Stimulated activated CD4-positive, alpha-beta T cell treated with anti-CD3 and anti-CD28 coated beads, Interleukin-4, amount 100 ng/mL, for 1 hour (primary cell): ENCODE measurements at places on chromosomes 5 and 9.
A peak's percentile ranks its signal among the peaks of the same experiment; 100 is the strongest.

DNA sequence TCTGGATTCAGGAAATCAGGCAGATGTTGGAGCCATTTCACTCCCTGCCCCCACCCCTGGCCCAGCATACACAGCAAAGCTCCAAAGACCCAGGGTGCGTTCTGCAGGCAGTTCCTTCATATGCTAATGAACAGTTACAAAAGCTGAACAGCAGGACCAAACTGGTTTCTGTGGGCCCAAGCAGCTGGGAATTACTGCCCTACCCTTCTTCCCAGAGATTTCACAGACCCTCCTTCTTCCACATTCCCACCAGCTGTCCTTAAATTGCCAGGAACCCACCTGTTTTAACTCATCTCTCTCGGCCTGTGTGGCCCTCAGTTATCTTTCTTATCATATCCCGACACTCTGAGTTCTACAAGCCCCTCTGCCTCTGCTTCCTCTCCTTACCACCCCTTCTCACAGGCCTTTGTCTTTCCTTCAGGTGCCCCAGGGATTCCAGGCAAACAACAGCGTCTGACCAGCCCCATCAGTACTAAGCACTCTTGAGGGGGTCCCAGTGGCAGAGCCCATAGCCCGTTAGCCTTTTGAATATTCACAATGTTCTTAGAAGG is 10.6 kb upstream of the F2RL1 start:
- no peak for DNase-seq

- DNase-seq: no peak
Measured at GRCh38 chr9:99398241-99398640, 176.2 kb downstream of the SEC61B start.

GRCh38 chr9:20632705-20633104 is 10.4 kb upstream of the MLLT3 start:
- DNase-seq: no peak

DNA sequence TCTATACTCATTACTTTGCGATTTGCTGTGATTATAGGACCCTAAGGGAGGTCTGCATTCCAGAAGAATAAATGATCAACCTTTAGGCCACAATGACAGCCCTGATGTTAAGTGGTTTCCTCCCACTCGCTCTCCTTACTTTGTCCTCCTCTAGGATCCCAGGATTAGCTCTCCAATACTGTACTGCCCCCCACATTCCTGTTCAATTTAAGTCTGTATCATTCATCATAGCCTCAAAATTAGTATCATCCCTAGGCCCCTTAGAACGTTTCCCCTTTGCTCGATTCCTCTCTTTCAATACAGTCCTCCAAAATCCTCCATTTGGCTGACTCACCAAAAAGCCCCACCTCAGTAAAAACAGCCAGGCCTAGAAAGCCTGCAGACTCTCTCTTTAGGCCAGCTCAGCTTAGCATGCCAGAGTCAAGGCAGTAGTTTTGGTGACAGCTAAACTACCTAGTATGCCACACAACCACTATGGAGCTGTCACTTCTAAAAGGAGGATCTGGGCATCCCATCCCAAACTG is 24.4 kb downstream of the RNF145 start:
- DNase-seq: peak; percentile 33

DNA sequence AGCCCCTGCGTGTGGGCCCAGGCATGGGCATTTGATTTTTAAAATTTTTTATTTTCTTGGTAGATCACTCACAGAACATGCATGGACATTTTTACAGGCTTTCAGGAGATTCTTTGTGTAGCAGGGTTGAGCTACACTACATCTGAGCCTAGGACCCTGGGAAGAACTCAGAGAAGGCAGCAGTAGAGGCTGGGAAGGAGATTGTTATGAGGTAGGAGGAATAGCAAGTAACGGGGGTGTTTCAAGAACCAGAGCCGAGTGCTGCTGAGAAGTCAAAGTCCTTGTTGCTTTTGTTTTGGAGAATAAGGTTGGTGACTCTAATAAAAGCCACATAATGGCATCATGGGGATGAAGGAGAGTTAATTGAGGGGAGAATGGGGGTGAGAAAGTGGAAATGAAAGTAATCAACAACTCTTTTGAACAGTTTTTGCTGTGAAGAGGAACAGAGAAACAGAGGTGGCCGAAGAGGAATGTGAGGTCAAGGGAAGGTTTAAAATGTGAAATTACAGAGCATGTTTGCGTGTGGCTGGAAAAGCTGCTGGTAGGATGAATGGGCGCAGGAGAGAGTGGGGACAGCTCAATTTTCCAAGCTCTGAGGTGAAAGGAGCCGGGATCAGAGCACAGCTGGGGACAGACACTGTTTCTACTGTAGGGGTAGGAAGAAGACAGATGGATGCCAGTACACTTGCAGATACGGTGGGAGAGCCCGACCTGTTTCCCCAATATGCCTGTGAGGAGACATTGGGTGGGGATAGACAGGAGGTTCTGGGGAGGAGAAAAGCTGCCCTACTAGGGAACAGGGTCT is 4.7 kb upstream of the PDLIM7 start:
- DNase-seq: no peak

DNA sequence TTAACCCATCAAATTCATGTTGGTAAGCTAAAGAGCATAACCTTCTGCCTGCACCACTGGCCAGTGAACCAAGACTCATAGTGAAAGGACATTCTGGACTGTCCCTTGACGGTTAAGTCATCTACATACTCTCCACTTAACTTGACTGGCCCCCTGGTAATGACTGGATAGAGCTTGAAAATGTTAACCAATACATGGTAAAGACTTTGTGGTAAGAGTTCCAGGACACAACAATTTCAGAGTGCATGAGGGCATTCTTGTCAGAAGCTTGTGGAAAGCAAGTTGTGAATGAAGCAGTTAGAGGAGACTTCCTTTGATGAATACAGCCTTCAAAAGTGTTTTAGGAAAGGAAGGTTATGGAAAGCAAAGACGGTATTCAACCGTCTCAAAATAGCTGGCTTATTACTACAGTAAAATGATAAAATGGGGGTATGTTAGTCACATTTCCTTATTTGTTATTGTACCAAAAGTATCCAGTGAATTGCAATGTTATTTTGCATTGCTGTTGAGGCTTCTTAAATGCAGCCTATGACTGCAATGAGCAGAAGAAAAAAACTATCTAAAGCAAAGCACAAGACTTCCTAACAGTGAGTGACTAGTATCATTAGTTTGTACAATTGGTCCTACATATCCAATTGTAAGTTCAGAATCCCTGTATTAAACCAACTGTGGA is 47.2 kb upstream of the DAB2 start:
- no peak for DNase-seq

- no peak for DNase-seq
Measured at GRCh38 chr5:80884086-80884813, 75.9 kb upstream of the RASGRF2 start.

- peak; percentile 31 for DNase-seq
Measured at GRCh38 chr5:110054240-110054639, 364.5 kb downstream of the MAN2A1 start.

DNA sequence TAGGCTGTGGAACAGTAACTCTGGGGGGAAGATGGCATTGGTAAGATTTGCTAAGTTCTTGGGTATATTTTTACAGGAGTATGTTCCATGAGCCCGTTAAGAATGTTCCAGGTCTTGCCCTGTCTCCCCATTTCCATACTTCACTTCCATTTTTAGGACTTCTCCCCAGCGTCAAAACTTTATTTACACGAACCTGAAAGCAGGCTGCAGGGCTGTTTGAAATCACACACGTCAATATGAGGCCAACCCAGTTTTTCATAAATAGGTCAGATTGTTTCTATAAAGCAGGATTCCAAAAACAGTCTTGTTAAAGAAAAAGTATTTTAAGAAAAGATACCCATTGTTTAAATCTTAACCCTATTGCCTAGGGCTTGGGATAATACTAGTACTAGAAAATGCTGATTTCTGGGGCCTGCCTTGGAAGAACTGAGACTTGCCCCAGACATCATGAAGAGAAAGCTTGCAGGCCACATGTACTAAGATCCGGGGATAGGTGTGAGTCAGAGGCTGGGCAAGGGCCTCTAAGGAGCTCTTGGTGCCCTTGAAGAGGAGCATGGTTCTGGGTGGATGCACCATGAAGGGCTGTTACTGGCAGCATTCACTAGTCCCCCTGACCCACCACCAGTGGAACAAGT is 24.2 kb downstream of the TRIO start:
- no peak for DNase-seq

- peak; percentile 12 for DNase-seq
Measured at GRCh38 chr5:133754575-133755169, 142.3 kb upstream of the FSTL4 start.

- DNase-seq: no peak
Measured at GRCh38 chr5:73152411-73153388, 20.3 kb upstream of the TMEM174 start.

GRCh38 chr9:133759146-133759900 is 21.2 kb upstream of the SARDH start:
- no peak for DNase-seq

DNA sequence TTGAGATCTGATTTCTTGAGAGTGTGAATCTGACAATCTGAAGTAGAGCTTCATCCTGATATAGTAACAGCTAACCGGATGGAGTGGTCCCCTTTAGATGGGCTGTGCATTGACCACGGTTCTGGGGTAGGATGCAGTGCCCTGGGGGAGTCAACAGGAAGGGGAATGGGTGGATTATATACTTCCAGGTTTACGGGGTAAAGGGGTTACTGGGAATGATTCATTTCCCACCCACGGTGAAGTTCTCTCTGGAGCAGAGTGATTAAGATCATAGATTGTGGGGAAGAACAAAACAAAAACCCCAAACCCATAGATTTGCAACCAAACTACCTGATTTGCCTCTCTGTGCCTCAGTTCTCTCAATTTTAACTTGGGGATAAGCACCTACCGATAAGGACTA is 1.5 kb upstream of the B4GALT7 start:
- DNase-seq: no peak

DNA sequence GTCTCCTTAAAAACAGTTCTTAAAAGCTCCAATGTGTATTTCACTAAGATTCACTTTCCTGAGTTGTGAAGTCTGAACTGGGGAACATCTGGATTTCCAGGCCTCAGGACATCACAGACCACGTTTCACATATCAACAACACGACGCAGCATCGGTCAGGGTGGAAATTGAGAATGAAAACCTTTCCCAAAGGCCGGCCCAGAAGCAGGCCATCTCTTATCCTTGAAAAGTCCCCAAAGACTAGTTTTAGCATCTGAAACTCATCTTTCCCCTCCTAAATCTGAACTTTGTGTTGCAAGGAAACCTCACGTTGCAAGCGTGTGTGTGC is 96.4 kb upstream of the COL5A1 start:
- DNase-seq: no peak

DNA sequence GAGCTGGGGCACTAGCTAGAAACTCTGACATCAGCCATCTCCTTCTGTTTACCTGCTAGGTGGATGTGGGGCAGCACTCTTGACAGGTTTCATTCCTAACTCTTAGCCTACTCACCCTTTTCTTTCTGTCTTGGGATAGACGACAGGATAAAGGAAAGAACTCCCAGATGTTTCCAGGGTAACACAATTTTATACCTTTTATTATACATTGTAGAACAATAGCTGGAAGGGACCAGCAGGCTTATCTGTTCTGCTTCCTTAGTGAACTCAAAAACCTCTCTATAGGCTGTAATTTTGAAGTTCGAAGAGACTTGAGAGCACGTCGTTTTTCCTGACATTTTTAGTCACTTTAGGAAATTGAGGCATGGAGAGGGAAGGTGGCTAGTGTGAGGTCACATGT is 13.2 kb downstream of the SPTAN1 start:
- no peak for DNase-seq

DNA sequence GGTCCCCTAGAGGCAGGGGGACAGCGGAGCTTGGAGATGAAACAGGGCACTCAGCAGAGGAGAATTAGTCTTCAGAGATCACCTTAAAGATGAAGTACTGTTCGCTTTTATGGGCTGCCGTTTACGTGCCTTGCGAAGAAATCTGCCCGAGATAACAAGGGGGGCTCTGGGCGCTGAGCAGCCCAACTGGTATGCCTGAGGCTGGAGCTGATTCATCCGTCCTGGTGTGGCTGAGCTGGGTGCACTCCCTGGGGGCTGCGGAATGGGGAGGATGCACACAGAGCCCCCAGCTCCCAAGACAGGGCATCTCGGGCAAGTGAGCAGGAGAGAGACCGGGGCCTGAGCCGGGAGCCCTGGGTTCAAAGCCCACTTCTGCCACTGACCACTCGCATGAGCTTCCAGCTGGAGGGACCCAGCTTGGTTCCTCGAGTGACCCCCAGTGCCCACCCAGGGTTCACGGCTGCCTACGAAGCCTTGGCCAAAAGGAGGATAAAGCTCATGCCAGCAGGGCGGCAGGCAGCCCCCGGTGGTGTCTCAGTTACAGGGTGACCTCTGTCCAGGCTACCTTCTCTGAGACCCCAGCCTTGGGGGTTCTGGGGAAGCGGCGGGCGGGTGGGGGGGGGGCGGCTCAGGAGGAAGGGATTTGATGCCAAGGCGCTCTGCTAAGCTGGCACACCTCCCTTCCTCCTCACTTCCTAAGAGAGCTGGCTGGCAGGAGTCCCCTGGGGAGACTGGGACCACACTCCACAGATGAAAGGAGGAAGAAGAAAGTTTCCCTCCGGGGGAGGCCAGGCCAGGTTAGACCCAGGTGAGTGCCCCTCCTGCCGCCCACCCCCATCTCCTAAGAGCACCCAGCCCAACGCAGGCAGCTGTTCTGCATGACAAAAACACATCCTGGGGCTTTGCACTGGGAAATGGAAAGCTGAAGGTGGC is 5.7 kb downstream of the FIBCD1 start:
- DNase-seq: no peak

GRCh38 chr5:156329171-156329611 is 2.2 kb downstream of the SGCD start:
- DNase-seq: no peak
